ENCODE measurements at places on chromosomes 6 and 20.

GRCh38 chr6:116933485-116933884, 56.4 kb downstream of the RFX6 start:
- no peak for DNase-seq

DNA sequence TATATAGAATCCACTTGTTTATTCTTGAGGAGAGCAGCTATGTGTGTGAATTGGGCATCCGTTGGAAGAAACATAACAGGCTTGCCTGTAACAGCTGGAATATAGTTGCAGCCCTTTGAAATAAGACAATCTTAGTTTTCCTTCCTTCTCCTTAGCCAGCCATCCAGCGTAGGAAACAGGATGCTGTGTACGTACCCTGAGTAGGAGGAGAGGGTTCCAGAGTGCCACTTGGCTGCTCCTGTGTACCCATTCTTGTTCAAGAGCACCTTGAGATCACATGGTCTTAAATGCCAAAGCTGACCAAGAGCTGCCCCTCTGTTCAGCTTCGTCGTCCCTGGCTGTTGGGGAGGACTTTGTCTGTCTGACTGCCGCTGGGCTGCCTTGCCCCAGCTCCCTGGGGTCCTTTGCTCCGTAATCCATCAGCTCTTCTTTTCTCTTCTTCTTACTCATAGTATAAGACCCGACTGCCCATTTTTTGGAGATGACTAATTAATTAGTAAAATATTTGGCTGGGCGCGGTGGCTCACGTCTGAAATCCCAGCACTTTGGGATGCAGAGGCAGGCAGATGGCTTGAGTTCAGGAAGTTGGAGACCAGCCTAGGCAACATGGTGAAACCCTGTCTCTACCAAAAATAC, 49.0 kb downstream of the RREB1 start:
- no peak for DNase-seq

- DNase-seq = peak; percentile 21
These were observed 34.7 kb upstream of the FKBP1A start for GRCh38 chr20:1427457-1428054.

DNA sequence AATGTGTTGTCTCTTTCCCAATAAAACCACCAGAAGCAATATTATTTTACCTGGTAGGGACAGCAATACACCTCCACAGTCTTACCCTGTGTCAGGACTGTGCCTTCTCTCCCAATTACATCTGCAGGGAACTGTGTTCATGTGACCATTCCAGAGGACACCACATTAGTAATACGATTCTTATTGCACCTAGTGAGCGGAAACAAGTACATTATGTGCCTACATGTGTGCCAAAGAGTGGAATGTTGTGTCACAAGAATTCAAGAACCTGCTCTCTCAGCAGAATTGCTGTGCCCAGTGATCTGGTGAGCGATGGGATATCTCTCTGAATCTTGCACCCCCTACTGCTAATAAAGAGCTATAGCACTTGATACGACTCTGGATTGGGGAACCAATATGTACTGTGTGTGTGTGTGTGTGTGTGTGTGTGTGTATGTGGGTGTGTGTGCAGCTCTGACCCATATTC, 57.4 kb upstream of the FOXC1 start:
- peak; percentile 53 for DNase-seq

DNA sequence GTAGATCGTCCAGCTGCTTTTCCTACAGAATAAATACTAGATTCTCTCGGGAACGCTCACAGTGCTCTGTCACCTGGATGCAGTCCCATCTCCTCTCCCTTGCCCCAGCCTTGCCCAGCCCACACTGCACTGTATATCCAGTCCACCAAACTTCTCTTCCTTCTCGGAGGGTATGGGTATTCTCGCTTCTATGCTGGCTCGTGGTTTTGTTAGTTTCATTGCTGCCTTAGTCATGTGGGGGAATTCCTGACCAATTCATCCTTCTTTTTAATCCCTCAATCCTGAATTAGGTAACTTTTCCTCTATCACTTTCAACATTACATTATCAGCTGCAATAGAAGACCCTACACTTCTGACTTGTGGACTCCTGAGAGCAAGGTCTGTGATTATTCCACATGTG, 252.4 kb downstream of the GMDS start:
- no peak for DNase-seq

GRCh38 chr6:45044510-45045252, 283.4 kb upstream of the RUNX2 start:
- no peak for DNase-seq

- no peak for DNase-seq
These were observed 247.8 kb downstream of the PRL start for GRCh38 chr6:22049002-22049401.

- no peak for DNase-seq
These were observed 260.7 kb downstream of the ALDH8A1 start for GRCh38 chr6:134689177-134689576.

Measured in hematopoietic multipotent progenitor cell treated with erythropoietin and hydrocortisone succinate and interleukin-3 and kit ligand, for 6 days (in vitro differentiated cells).